ENCODE measurements at places on chromosomes 1 and 21.

GRCh38 chr1:222711319-222712252 is 705 bp downstream of the AIDA start:
- peak; percentile 21 for DNase-seq

- no peak for DNase-seq
Observed at GRCh38 chr21:29943885-29944284, 4.1 kb upstream of the GRIK1 start.

DNA sequence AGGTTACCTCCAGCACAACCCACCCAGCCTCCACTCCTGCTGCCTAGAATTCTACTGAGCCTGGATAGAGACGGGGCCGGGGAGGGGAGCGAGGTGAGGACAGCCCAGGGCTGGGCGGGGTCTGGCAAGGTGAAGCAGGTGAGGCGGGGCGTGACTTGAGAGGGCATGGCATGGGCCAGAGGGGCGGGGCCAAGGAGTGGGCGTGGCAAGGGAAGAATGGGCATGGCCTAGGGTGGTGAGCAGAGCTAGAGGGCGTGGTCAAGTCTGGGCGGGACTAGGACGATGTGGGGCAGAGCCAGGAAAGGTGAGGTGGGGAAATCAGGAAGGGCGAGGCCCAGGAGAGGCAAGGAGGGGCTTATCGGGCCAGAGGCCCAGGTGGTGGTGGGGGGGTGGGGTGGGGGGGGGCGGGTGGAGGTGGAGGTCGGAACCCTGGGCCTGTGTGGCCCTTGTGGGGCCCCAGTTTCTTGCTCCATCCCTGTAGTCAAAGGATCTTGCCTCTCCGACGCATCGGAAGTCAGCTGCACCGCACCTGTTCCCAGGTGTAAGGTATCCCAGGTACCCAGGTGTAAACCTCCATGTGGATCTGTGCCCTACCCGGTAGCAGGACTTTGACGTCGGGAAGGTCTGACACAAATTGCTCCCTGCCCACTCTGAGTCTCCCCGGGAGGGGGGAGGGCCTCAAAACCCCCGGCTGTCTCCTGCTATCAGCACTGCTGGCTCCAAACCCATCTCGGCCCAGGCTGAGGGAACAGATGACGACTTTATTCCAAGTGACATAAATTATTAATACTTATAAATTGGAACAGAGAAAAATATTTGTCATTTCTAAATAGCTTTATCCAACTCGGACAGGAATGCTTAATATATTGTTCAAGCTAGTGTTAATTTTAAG is 32.9 kb upstream of the UTS2 start:
- DNase-seq = no peak

DNA sequence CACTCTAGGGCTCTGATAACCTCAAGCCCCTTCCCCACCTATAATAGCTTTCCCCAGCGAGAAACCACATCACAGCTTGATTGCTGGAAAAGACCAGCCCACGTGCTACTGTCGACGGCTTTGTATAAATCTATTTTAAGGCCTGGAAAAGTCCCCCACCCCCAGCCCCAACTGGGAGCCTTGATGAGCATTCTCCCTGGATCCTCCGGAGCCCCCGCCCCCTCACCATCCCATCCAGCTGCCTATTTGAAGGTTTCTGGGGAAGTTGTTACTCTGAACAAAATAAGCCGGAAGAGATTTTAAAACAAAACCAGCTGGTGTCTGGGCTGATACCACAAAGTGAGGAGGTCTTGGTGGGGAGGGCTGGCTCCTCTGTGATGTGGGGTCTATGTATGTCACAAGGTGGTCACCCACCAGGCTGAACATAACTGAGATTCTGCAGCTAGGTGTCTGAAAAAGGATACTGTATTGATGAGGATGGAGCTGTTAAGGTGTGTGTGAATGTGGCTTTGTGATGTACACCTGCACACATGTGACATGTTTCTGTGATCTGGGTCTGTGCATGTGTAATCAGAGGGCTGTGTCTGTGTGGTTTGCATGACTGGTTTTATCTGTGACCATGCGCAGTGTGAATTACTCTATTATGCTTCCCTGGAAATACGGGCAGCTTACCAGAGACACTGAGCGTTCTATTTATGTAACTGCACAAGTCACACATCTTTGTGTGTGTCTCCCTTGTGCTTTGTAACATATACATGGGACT is 25.0 kb downstream of the RIMS3 start:
- no peak for DNase-seq

- DNase-seq = no peak
Observed at GRCh38 chr21:41210426-41211059, 42.6 kb downstream of the BACE2 start.

GRCh38 chr21:22020221-22020620 is 1022.0 kb downstream of the NCAM2 start:
- DNase-seq = no peak

DNA sequence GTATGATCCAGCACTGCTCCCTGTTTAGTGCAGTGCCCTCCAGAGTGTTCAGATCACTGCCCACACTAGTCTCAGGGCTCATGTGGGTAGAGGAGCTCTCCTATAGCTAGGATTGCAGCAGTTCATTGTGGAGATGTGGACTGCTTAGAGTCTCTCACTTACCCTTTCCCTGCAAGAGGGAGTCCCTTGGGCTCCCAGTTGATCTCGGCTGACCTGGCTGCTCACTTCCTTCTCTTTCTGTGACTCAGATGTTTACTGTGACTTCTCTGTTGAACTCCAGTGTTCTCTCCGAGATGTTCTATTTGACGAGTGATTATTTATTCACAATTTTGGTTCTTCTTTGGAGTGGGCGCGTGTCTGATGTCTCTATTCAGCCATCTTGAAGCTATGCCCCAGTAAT is 141.9 kb downstream of the PTBP2 start:
- DNase-seq = no peak

DNA sequence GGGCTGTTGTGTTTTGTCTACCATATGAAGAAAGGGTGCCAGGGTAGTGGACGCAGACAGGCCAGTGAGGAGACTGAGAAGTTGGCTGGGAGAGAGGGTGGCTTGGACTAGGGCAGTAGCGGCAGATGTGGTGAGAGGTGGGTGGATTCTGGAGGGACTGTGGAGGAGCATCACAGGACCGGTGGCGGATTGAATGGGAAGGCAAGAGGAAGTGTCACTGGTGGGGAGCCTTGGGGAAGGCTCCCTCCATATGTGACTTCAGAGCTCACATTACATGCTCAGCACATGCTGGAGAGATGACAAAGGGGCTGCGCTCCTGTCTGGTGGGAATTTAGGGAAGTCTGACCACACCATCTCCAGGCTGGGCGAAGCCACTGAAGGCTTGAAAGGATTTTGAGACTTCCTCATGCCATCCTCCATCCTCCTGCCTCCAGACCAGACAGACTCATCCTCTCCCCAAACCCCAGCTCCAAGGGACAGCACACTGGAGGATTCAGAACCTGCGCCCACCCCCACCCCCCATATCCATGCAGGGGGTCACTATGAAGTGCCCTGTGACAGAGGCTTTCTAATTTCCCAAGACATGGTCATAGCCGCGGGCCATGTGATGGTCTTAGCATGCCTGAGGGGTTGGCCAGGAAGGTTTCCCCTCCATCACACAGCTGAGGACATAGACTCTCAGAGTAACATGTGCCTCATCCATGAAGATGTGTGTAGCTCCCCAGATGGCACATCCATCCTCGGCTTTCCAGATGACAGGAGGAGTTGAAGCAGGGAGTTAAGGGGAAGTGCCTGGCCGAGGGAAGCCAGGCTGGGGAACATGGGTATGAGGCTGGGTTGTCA is 138.8 kb upstream of the WNT4 start:
- DNase-seq = no peak

DNA sequence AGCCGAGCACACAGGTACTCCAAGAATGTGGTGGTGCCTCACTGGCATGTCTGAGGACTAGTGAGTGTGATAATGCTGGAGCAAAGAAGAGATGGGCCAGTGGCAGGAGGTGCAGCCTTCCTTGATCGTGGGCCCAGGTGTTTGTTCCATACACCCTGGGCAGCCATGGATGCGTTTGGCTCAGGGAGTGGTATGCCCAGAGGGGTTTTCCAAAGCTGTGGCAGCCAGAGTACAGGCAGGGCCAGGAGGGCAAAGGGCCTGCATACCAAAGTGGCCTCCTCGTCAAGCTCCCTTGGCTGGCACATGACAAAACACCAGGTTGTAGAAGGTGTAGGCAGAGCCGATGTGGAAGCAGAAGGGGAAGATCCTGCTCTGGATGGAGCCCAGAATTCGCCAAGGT is 19.0 kb downstream of the PARS2 start:
- no peak for DNase-seq

DNA sequence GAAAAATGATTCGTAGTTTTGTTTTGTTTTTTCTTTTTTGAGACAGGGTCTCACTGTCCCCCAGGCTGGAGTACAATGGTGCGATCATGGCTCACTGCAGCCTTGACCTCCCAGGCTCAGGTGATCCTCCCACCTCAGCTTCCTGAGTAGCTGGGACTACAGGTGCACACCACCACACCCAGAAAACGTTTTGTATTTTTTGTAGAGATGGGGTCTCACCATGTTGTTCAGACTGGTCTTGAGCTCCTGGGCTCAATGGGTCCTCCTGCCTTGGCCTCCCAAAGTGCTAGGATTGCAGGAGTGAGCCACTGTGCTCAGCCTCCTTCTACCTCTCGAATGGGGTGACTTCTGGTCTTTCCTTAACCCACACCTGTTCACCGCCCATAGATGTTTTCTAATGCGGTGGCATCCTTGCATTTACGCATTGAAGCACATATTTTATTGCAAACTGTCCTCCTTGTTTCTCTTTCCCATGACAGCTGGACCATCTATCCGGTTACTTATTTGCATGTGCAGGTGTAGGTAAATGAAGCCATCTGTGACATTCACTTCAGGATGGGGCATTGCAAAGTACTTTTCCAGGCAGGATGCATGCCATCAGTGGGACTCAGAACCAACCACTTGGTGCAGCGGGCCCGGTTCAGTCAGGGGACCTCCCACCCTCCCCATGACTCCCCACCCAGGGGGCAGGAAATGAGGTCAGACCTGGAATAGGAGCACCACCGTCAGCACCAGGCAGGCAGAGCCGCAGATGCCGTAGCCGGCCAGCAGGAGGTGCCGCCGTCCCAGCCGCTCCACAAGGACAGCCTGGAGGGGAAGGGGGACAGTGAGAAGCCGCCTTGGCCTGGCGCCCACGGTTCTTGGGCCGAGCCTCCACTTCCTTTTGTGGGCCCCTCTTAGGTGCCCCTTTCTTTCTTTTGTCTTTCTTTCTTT is 16.5 kb downstream of the SLC2A7 start:
- no peak for DNase-seq

DNA sequence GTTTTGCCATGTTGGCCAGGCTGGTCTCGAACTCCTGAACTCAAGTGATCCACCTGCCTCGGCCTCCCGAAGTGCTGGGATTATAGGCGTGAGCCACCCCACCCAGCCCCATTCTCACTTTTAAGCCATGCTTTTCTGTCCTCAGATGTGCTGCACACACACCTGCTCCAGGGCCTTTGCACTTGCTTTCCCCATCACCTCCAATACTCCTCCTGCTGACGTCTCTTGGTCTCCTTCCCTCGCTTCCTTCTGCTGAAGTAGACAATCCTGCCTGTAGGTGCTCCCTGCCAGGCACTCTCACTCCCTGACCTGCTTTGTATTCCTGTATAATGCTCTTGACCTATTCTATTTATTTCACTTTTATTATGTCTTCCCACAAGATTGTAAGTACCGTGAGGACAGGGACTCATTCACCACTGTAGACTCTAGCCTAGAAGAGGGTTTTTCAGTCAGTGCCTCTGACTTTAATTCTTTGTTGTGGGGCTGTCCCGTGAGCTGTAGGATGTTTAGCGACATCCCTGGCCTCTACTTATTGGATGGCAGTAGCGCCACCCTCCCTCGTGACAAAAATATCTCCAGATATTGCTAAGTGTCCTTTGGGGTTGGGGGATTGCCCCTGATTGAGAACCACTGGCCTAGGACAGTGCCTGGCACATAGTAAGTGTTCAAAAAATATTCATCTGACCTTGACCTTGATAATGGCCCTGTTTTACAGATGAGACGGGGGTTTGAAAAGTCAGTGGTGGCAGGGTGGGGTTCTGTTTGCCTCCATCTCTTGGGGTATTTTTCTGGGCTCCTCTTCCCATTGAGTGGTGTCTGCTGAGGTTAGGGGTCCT is 4.6 kb downstream of the TNFRSF1B start:
- no peak for DNase-seq

- DNase-seq = no peak
Observed at GRCh38 chr1:224498574-224499170, 64.1 kb upstream of the WDR26 start.

GRCh38 chr1:28642056-28642846 is 616 bp downstream of the TAF12 start:
- no peak for DNase-seq

DNA sequence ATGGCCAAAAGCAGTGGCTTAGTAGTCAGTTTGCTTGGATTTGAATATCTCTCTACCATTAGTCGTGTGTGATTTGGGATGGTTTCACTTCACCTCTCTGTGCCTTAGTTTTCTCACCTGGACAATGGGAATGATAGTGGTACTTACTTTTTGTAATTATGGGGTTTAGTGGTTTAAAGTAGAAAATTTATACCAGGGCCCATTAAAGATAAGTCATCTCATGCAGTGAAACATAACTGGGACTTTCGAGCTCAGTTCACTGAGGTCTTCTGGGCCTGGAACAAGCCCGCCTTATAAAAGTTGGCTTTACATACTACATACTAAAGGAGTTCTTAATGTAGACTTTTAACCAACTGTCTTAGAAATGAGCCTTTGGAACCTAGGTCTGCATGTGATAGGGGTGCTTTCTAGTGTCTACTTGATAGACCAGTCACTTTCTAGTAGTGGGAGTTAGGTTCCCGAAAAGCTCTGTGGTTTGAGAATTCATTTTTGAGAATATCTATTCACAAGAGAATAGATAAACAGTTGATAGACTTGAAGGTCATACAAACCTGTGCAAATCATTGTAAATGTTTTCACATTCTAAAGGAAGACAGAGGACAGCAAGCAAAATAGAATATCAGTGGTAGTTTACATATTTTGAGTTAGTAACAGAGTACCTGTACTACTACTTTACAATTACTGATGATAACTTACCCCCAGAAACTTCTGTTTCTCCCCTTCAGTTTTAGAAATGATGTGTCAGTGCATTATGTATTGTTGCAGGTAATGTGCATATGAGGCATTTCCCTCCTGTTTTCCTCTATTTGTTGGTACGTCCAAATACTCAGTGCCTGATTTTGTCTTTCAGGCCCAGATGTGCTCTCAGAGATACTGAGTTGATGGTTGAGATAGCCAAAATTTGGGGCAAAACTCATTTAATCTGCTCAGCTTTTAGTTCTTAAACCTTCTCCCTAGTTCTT is 48.0 kb downstream of the DYRK1A start:
- DNase-seq = no peak

- DNase-seq = no peak
Observed at GRCh38 chr21:41317063-41317392, 427 bp downstream of the FAM3B start.

Data from stimulated activated CD4-positive, alpha-beta T cell treated with anti-CD3 and anti-CD28 coated beads, Interleukin-1b, Interleukin-23, amount 100 ng/mL, for 1 hour (primary cell).